Renal cortical epithelial cell (primary cell): ENCODE measurements at places on chromosomes 11 and 22. TPM values are rescaled to one million over a fixed set of nuclear protein-coding genes. Genes with fewer than 3 reads are reported as not detected.

DNA sequence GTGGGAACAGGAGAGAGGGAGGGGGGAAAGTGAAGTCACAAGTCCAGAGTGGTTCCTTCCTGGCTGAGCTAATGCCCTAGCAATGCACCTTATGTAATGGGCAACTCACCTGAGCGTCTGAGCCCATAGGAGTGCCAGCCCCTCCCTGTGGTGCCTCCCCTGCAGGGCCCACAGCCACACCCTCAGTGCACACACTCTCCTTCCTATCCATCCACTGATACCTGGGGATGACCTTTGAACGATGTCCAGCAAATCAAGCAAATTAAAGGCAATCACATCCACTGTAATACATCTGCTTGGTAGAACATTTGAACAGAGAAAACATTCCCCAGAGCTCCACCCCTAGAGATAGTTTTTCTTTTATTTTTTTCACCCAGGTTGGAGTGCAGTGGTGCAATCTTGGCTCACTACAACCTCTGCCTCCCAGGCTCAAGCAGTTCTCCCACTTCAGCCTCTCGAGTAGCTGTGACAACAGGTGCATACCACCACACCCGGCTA, 19.6 kb upstream of the MICAL2 start:
- DNase-seq, result peak; percentile 64

DNA sequence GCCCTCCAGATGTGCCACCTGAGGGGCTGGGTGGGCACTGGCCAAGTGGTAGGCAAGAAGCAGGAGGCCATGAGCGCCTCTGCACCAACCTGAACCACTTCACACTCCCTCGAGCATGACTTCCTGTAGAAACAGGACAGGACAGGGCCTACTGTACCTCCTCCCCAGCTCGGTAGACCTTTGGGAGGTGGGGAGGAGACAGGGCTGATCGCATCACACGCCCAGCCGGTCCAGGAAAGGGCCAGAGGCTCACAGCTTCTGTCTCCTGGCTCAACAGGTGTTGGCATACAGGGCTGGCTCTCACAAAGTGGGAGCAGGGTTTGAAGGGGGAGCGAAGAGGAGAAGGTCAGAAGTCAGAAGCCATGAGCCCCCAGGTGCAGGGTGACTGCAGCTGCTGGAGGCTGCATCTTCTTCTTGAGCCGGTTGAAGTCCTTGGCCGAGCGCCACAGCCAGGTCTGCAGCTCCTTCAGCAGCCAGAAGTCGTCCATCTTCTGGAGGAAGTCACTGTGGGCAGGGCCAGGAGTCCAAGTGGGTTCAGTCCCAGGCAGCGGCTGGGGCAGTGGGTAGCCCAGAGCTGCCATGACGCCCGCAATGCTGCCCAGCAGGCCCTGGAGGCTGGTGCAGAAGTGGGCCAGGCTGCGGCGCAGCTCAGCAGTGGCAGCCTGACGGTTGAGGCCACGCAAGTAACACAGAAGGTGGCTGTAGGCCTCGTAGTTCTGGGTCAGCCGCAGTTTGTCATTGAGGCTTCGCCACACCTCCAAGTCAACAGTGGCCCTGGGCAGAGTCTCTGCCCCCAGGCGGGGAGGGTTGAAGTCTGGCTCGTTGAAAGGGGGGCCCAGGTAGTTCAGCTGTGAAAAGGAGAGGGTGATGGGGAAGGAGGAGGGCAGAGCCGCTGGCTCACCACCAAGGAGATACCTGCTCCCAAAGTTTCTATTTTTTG, 8.3 kb downstream of the CLCF1 start:
- no peak for DNase-seq

DNA sequence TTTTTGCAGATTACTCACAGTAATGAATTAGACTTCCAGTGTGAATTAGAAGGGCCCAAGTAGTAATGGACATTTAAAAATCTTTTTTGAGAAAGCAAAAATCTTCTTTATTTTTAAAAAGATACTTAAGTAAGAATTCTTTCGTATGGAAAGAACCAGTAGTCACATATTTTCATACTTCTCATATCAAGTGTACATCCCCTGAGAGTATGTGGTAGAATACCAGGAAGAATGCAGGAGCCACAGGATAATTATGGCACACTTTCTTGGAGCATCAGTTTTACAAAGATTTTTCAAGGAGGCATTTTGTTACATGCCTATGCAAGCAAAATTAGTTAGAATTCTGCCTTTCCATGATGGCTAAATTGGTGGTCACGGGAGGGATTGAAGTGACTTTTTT, 28.1 kb downstream of the POLD3 start:
- no peak for DNase-seq

GRCh38 chr11:68312780-68313573, 586 bp downstream of the LRP5 start:
- DNase-seq, result no peak

Gene ANKK1
- 0.15 TPM in 1 of 2 replicates, not detected in the other for total RNA-seq

Gene MCHR1
- 0.50 and 2.4 TPM in 2 replicates for total RNA-seq

Gene SLC5A1
- total RNA-seq, result not detected in 2 replicates

DNA sequence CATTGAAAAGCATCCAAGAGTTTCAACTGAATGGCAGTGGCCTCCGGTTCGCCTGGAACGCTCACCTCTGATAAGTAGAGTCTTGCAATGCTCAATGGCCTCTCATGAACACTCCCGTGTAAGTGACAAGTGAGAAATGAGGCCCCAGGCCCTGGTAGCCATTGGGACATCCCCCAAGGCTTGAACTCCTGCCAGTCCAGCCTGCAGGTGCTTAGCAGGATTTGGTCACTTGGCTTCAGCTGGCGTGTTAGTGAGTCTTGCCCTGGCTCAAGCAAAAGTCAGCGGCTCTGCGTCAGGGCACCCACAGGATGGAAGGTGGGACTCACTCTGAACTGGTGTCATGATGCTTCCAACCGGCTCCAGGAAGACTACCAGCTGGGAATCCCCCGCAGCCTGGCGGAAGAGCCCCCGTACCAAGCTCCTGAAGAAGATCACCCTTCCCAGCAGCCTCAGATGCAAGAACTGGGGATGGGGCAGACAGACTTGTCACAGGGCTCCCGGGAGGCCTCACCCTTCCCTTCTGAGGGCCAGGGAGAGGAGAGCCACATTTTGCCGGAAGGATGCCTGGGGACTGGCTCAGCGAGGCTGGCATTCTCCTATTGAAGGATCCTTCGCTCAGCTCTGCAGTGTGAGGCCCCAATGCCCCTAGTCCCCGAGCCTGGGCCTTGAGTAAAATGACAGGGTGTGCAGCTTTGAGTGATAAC, 19.3 kb downstream of the MB start:
- DNase-seq, result no peak

- no peak for DNase-seq
Measured at GRCh38 chr11:19253153-19253745, 12.5 kb upstream of the E2F8 start.

DNA sequence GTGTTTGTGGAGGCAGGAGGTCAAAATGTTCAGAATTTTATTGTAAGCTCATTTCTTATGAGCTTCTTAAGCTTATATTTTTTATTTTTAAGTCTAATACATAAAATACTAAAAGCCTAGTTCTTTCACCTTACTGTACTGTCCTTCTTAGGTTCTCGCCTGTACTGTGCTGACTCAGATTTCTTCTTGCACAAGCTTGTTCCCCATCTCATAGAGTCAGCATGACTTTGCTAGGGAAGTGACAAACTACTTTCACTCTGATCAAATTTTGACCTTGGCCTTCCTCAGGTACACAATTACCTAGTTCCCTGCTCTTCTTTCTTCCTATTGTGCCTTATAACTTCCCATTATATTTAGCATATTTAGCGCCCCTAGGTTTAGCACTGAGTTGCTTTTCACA, 81.5 kb downstream of the STK33 start:
- DNase-seq, result no peak

DNA sequence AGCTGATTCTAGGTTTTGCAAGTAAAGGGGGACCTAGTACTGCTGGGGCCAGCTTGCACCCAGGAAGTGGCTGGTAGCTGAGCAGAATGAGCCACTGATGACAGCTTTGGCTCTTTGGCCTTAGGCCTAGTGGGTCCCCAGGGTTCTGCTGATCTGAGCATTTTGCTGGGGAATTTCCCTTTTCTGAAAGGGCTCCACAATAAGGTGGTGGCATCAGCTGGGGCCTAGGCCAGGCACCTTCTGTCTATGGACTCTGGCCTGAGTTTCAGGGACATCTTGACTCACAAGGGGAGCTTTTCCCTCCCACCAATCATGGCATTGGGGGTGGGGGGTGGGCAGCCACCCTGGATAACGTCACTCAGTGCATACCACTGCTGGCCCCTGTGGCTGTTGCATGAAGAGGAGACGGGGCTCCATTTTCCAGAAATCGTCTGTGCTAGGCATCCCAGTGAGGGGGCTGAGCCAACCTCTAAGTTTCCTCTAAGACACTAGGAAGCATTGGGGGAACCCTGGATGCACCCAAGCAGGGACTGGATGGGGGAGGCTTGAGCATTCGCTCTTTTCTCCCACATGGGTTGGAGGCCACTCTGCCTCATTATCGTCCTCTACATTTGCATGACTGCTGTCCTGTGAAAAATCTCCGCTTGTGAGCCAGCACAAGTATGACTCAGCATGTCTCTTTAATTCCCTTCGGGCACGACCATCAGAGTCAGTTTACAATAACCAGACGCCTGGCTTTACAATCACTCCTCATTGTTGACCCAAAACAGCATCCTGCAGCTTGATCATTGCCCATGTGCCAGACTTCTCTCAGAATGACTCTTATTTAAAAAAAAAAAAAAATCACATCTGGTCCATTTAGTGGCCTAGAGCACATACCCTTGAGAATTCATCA, 145.0 kb upstream of the THY1 start:
- peak; percentile 77 for DNase-seq

Gene FAM180B
- not detected in 2 replicates for total RNA-seq

Gene HBB
- total RNA-seq, result not detected in 2 replicates

DNA sequence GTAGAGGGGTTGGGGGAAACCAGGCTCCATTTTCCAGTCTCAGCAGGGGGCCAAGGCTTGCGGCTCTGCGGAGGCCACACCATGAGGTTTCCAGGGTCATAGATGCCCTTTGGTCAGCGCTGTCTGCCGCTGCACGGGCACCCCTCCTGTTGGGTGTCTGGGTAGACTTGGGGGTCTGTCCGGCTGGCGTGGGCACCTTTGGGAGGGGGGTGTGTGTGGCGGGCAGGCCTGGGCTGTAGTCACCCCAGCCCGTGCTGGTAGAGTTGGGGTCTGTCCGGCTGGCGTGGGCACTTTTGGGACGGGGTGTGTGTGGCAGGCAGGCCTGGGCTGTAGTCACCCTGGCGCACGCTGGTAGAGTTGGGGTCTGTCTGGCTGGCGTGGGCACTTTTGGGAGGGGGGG, 18.6 kb downstream of the LSP1 start:
- DNase-seq, result no peak

- peak; percentile 64 for DNase-seq
Measured at GRCh38 chr11:72975778-72976521, 161.7 kb downstream of the ATG16L2 start.

- DNase-seq, result no peak
Measured at GRCh38 chr22:46150655-46151477, 540 bp downstream of the PPARA start.

Gene DERL3
- 0.17 and 0.30 TPM in 2 replicates for total RNA-seq

Gene FXYD2
- 361 and 706 TPM in 2 replicates for total RNA-seq

DNA sequence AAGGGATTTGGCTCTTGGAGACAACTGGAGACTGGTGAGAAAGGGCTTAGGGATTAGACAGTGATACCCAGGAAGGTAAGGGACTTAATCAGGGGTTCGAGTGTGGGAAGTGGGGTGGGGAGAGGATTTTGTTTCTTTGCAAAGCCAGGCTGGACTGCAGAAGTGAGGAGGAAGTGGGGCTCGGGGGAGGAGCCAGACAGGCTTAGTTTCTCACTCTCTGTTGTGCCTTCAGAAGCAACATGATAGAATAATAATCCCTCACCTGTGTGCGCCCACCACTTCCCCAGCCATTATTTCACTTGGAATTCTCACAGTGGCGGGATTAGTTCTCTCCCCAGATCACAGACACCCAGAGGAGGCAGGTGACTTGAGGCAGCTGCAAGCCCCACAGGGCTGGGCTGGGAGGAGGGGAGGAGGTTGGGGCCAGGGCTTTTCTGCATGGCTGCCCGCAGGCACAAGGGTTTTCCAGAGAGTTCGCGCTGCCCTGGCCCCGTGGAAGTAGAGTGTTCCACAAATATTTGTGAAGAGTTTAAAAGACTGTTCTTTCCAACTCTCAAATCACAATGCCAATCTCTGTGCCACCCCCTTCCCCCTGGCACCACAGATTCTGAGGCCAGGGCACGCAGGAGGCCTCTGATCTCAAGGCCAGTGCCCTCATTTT, 4.0 kb upstream of the SEC14L2 start:
- peak; percentile 49 for DNase-seq

DNA sequence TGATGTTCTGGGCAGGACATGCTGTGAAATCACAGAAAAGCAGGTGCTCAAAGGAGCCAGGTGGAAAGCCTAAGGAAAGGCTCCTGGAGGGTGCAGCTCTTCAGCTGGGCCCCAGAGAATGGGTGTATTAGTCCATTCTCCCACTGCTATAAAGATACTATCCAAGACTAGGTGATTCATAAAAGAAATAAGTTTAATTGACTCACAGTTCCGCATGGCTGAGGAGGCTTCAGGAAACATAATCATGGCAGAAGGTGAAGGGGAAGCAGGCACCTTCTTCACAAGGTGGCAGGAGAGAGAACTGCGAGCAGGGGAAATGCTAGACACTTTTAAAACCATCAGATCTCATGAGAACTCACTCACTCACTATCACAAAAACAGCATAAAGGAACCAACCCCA, 43.1 kb upstream of the DEUP1 start:
- peak; percentile 75 for DNase-seq

DNA sequence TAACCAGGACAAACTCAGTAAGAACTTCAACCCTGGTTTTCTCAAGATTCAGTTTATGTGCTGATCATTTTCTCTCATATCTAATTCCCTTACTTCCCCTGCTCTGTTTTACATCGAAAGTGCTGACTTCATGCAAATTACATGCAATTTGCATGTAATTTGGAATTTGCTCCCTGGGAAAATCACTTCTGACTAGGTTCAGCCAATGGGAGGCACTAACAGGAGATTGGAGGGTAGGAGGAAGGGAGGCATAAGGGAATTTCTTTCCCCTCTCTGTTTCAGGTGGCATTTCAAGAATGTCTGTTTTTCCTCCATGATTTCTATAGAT, 363.3 kb upstream of the CCDC90B start:
- no peak for DNase-seq

Gene OR5AK2
- total RNA-seq, result not detected in 2 replicates

Gene FHIP1B
- 7.6 and 20.3 TPM in 2 replicates for total RNA-seq

Gene OR52E8
- not detected in 2 replicates for total RNA-seq

DNA sequence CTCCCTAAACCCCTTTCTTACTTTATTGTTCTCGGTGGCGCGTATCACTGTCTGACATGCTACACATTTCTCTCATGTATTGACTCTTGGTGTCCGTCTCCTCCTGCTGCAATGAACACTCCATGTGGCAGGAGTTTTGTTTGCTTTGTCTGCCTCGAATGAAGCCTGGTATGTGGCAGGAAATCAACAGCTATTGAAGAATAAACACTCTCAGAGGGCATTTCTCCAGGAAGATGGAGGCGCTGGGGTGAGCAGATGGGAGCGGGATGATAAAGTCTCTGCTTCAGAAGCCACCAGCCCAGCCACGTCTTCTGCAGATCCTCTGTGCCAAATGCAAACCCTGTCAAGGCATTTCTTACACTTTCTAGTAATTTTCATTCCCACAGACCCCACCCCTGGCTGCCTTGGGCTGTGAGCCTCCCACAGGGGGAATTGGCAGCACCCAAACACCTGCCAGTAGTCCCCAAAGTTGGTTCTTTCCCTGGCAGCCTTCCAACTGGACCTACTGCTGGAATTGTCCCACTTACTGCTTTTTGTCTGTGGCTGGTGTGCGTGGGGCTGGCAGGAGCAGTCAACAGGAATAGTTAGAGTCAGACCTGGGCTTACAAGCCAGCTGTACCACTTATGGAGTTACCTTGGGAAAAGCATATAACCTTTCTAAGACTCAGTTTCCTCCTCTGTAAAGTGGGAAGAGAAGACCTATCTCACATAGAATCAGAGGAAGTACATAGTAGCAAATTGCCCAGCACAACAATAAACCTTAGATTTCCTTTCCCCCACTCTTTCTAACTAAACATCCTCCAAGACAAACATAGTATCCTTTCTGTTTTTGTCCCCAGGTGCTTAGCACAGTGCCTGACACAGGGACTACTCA, 13.3 kb upstream of the IL10RA start:
- peak; percentile 36 for DNase-seq
